ENCODE measurements at places on chromosomes 5 and 9.

GRCh38 chr9:17236147-17236546, 101.3 kb downstream of the CNTLN start:
- H3K36me3 ChIP-seq: no peaks in the 10 kb centered on the region
- no peaks in the 10 kb centered on the region for H3K4me1 ChIP-seq
- H3K4me3 ChIP-seq: no peak overlapping the region
- no peak overlapping the region for H3K27ac ChIP-seq

DNA sequence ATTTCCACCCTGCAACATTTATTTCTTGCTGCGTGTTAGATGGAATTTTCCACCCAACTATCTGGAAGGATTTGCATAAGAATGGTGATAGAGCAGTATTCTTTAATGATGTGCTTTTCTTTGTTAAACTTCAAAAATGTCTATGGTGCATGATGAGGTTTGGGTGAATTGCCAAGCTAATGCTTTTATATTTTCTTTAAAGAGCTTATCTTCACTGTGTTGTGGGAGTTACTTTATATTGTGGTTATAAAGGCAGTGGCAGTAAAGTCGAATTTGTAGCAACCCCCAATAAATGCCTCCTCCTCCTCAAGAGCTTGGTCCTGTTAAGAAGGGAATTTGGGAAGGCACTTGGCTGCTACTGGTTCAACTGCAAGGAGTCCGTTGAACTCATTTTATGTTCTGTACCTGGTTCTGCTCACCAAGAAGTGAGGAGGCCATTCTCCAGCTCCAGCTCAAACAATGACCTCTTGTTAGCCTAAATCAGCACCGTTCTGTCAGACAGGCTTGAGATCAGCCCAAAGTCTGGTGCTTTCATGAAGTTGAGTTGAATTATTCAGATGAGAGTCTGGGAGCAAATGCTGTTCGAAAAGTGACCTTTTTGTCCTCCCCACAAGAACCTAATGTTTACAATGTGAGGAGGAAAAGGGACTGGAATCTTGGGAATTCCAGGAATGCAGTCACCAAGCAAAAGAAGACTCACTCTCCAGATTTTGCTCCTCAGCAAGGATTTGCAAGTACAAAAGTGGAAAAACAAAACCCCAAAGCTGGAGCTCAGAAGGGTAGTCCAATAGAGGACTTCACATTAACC, 217.0 kb downstream of the TMEM38B start:
- peak; percentile 70 for DNase-seq
- peak overlapping the region; percentile 59 for H3K4me3 ChIP-seq
- no peaks in the 10 kb centered on the region for H3K36me3 ChIP-seq

DNA sequence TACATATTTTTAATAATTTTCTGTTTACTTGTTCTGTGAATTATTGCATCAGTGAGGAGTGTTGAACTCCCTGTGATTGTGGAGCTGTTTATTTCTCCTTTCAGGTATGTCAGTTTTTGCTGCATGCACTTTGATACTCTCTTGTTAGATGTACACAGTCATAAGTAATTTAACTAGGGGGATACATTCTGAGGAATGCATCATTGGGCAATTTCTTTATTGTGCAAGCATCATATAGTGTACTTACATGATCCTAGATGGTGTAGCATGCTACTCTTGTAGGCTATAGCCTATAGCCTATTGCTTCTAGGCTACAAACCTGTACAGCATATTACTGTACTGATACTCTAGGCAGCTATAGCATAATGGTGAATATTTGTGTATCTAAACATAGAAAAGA, 9.5 kb downstream of the DENND4C start:
- no peaks in the 10 kb centered on the region for H3K27me3 ChIP-seq
- no peak for DNase-seq
- peaks cover 10% of the 10 kb centered on the region for H3K36me3 ChIP-seq
- no peaks in the 10 kb centered on the region for H3K4me1 ChIP-seq
- H3K4me3 ChIP-seq: no peak overlapping the region

GRCh38 chr9:131545003-131545785, at the start of gene PRRT1B:
PRRT1B (plus strand) TSS chr9:131545523; CDS start chr9:131545616, 93 bp downstream.
- H3K4me3 ChIP-seq: peak within 1 kb of the TSS; percentile 53
- H3K27me3 ChIP-seq: no peaks in the 10 kb centered on the region
- no peak within 1 kb of the TSS for H3K27ac ChIP-seq

DNA sequence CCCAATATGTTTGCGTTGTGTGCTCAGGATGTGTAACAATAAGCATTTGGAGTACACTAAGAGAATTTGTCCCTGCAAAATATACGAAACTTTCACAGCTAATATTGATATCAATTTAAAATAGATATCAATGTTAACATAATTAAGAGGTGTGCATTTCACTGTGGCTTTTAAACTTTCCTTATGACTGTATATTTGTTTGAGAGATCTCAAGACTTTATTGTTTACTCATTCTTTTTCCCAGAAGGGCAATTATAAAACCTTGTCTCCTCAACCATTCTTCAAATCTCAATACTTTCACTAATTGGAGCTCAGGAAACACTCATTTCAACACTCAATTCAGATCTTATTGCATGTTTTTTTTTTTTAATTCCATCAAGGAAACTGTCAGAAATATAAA, 241.1 kb downstream of the PDE4D start:
- peaks cover 10% of the 10 kb centered on the region for H3K4me1 ChIP-seq
- H3K4me3 ChIP-seq: no peak overlapping the region
- no peak for DNase-seq
- no peak overlapping the region for H3K27ac ChIP-seq
- H3K27me3 ChIP-seq: no peaks in the 10 kb centered on the region

DNA sequence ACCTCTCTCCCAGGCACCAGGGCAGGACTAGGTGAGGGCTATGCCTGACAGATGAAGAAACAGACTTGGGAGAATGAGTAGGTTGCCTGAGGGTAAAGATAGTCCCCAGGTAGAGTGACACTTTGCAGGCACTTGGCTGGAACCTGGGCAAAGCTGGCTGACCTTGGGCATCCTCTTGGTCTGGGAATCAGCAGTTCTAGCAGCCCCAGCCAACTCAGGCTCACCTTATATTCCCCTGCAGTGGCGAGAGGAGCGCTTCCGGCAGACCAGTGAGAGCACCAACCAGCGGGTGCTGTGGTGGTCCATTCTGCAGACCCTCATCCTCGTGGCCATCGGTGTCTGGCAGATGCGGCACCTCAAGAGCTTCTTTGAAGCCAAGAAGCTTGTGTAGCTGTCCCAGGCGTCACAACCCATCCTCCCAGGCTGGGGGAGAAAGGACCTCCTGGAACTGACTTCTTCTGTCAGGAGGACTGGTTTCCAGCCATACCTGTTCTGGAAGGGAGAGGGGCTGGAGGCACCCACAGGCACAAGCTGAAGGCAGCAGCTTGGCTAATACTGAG, 3.1 kb downstream of the TMED9 start:
- H3K27me3 ChIP-seq: peaks cover 14% of the 10 kb centered on the region
- DNase-seq: no peak
- H3K4me3 ChIP-seq: no peak overlapping the region
- no peaks in the 10 kb centered on the region for H3K4me1 ChIP-seq
- H3K27ac ChIP-seq: no peak overlapping the region

GRCh38 chr9:38284039-38284575, 108.4 kb upstream of the ALDH1B1 start:
- H3K4me1 ChIP-seq: peaks cover 17% of the 10 kb centered on the region
- no peaks in the 10 kb centered on the region for H3K27me3 ChIP-seq

- no peak overlapping the region for H3K4me3 ChIP-seq
- no peak overlapping the region for H3K27ac ChIP-seq
- H3K4me1 ChIP-seq: no peaks in the 10 kb centered on the region
- no peaks in the 10 kb centered on the region for H3K27me3 ChIP-seq
- peaks cover 14% of the 10 kb centered on the region for H3K36me3 ChIP-seq
Measured at GRCh38 chr5:98193921-98194760, 579.3 kb upstream of the RGMB start.

DNA sequence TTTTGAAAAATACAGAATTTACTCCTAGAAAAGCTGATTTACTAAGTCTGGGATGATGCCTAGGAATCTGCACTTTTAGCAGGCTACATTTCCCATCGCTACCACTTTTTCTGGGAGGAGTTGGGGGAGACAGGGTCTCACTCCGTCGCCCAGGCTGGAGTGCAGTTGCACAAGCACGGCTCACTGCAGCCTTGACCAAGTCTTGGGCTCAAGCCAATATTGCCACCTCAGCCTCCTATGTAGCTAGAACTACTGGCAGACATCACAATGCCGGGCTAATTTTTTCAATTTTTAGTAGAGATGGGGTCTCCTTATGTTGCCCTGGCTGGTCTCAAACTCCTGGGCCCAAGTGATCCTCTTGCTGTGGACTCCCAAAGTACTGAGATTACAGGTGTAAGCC, 85.9 kb downstream of the NR6A1 start:
- DNase-seq: no peak
- H3K4me3 ChIP-seq: no peak overlapping the region
- H3K4me1 ChIP-seq: no peaks in the 10 kb centered on the region
- H3K27ac ChIP-seq: no peak overlapping the region
- no peaks in the 10 kb centered on the region for H3K27me3 ChIP-seq

GRCh38 chr5:2135833-2136232, 253.1 kb upstream of the IRX4 start:
- H3K4me3 ChIP-seq: no peak overlapping the region
- no peaks in the 10 kb centered on the region for H3K4me1 ChIP-seq
- no peaks in the 10 kb centered on the region for H3K36me3 ChIP-seq
- DNase-seq: peak; percentile 24
- no peak overlapping the region for H3K27ac ChIP-seq

DNA sequence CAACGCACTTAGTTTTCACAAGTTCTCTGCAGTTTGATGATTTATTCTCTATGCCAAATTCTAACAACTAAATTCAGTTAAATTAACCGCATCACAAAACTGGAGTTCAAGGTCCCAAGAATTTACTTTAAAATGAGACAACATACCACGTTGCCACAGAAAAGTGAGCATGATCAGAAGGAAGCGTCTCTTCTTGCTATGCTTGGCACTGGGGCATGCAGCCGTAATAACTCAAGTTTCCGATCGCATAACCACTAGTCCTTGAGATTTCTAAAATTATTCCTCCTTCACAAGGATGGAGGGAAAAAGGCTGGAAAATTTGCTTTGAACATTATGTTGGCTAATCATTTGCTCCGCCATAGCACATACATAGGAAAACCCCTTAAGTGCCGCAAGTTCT, 13.9 kb downstream of the NFIB start:
- peaks cover 11% of the 10 kb centered on the region for H3K4me1 ChIP-seq
- H3K27ac ChIP-seq: no peak overlapping the region
